Fibroblast of villous mesenchyme (primary cell): ENCODE measurements at places on chromosomes 1 and 21.

DNA sequence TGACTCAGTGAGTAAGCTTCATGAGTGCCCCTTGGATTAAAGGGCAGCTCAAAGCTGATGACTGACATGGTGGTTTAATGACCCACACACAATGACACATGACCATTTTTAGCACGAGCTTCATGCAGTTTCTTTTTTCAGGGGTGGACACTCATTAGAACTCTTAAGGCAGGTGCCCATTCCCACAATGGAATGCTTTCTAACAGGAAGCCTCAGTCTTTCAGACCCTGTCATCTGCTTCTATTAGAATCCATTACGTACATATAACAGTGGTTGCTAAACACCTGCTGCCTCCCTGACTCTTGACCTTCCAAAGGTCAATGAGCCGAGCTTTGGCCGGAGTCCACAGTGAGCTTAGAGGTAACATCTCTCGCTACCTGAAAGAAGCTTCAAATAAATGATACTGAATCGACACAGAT is 27.4 kb downstream of the AKNAD1 start:
- peak; percentile 36 for DNase-seq

- DNase-seq: no peak
Measured at GRCh38 chr21:43858806-43859648, 6.0 kb upstream of the AGPAT3 start.

- no peak for DNase-seq
Measured at GRCh38 chr21:41834252-41834925, 44.8 kb downstream of the PRDM15 start.

GRCh38 chr21:35428489-35428888 is 379.4 kb upstream of the RUNX1 start:
- peak; percentile 33 for DNase-seq

DNA sequence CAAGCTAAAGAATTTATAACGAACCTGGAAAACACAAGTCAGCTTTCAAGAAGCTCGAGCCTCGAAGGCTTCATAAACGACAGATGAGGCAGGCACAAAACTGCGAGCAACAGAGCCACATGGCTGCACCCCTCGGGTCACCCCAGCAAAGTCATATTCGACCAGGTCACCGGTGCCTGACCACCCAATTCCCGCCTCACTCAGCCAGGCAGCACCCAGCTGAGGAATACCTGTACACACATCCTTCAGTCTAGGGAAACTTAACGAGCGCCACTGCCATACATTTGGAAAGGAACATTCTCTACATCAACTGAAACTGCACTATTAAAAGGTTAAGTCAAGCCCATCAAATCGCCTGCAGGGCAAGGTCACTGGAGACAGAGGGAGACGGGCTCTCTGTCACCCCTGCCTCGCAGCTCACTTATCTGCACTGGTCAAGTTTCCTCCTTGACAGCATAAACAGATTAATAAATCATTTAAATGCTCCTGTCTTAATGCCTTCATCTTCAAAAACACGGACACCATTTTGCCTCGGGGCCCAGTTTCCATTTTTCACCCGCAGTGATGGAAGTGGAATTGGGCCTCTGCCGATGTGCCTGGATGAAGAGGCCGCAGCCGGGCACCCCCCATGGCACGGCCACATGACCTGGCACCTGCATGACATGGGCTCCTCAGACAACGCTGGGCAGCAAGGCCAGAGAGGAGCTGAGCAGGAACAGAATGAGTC is 20.6 kb downstream of the NPHP4 start:
- DNase-seq: no peak

DNA sequence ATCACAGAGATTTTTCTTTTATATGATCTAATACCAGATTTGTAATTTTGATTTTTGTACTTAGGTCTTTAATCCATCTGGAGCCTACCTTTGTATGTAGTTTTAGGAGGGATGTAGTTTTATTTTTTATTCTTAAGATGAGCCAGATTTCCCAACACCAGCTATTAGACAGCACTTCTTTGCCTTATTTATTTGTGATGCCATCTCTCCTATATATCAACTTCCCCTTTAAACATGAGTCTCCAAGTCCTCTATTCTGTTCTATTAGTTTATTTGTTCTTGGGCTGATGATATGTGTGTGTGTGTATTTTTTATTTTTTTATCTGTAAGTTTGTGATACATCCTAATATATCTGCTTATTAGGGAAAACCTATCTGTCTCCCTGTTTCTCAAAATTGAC is 94.2 kb downstream of the PHTF1 start:
- no peak for DNase-seq

DNA sequence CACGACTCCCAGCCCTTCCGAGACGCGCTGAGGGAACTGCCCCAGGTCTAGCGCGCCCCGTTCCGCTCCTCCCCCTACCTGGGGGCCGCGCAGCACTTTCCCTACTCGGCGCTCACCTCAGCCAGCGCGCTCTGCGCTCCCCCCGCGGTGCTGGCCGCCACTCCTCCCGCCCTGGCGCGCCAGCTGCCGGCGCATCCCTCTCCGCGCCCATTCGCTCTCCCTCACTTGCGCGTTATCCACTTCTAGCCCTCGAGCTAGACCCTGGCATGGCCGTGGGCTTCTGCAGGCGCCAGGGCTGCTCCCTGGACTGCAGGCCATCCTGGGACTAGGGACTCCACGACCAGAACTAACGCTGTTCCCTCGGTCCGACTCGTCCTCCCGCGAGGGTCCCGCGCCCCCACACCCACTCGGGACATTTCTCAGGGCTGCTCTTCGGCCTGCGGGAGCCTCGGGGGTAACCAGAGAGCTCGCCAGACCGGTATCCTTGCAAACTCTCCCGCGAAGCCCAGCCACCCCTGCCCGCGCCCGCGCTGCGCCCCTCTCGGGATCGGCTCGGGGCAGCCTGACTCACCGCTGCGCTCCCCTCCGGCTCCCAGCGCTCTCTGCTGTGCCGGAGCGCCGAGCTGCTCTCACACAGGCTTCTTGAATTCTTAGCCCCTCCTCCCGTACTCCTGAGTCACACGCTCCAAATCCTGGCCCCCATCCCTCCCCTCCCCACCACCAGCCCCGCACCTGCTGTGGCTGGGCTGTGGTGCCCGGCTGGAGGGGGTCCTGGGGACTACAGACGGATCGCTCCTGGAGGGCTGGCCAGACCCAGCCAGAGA is at the start of gene NGF:
Gene NGF (minus strand): TSS at position 617 of the 824 bp plus-strand sequence. CDS start 51,454 bp downstream, outside the sequence.
- no peak for DNase-seq

DNA sequence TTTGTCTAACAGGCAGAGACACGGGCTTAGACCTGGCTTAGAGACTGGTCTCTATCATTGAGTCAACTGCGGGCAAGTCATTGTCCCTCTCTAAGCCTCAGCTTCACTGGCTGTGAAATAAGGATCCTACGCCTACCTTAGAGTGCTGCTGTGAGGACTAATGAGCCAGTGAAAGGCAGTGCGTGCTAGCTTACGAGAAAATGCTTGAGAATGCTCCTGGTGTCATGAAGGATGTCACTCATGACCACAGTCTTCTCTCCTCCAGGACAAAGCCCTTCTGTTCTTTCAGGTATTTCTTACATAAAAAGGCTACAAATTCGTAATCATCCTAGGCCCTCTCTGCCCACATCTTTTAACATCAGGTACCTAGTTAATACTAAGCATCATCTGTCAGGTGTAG is 16.5 kb upstream of the A3GALT2 start:
- no peak for DNase-seq

- DNase-seq: peak; percentile 33
Measured at GRCh38 chr1:39061951-39062350, 35.8 kb downstream of the NDUFS5 start.

DNA sequence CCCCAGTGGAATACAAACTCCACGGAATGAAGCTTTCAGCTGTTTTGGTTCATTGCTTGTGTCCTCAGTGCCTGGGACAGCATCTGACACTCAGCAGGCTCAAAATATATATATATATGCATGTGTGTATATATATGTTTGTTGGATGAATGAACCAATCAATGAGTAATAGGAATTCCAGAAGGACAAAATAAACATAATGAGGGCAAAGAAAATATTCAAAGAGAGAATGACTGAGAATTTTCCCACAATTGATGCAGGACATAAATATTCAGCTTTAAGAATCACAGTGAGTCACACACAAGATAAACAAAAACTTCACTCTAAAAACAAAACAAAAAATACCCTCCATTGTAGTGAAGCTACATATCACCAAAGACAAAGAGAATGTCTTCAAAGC is 64.0 kb downstream of the CHD5 start:
- DNase-seq: peak; percentile 28

DNA sequence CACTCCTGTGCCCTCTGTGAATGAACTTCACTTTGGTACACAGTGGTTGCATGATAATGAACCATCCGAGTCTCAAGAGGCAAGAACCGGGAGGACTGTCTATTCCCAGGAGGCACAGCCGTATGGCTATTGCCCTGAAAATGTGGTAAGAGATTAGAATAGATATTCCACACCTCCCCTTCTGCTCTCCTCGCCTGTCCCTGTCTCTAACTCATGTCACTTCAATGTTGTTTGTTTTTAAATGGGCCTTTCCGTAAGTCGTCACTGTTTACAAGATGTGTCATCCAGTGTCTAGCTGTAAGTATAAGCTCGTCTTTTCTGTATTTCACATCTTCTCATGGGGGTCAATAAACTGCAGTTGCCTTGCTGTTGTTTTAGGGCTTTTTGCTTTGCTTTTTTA is 122.2 kb downstream of the PATJ start:
- DNase-seq: no peak

DNA sequence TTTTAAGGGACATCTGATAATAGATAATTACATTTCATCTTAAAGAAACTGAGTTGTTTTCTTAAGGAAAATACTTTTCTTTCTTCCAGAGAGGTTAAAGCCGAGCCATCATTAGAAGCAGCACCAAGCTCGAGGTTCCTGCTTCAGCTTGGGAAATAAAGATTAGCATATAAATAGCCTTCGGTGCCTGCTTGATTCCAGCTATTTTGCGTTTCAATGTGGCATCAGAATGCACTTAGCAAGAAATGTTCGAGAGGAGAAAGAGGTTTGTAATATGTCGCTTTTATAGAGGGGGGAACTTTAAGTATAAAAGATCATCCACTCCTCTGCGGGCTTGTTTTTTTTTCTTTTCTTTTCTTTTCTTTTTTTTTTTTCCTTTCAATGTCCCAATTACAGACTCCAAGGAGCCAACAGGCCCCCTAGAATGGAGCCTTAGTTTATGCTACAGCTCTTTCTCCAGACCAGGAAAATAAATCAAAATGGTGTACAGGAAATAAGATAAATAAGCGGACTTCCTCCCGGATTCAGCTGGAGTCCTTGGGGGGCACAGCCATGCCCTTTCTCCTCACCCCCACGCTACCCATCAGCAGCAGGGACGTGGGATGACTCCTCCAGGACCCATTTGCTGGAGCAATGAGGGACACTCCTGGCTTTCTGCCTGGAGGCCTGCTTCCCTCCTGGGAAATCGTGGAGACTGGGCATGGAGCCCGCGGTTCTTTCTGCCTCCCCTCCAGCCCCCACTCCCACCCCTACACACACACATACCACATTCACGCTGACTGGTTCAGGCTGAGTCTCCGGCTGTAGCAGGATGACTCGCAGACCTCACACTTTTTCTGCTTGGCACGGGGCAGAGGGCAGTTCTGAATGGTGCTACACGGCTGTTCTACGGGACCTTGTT is 131.6 kb downstream of the RRAGC start:
- DNase-seq: peak; percentile 83

GRCh38 chr1:82116105-82116504 is 315.4 kb downstream of the ADGRL2 start:
- DNase-seq: no peak

GRCh38 chr1:83516369-83516768 is 482.6 kb downstream of the TTLL7 start:
- DNase-seq: peak; percentile 18

DNA sequence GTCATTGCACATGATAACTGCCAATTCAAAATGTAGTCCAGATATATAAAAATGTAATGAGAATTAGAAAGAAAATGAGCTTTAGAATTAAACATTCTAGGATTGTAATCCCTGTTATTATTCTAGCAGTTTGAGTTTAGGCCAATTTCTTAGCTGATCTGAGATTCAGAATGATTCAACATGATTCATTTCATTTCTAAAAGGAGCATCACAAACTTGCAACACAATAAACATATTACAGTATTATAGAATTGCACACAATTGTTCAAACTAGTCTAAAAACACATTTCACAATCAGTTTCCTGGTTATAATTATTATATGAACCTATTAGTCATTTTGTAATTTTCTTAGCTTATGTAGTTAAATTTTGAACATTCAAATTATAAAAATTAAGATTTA is 43.3 kb upstream of the TSHB start:
- DNase-seq: no peak

GRCh38 chr1:224168859-224169380 is 14.1 kb upstream of the DEGS1 start:
- DNase-seq: peak; percentile 54

GRCh38 chr1:153679337-153680119 is 1.0 kb downstream of the NPR1 start:
- no peak for DNase-seq

DNA sequence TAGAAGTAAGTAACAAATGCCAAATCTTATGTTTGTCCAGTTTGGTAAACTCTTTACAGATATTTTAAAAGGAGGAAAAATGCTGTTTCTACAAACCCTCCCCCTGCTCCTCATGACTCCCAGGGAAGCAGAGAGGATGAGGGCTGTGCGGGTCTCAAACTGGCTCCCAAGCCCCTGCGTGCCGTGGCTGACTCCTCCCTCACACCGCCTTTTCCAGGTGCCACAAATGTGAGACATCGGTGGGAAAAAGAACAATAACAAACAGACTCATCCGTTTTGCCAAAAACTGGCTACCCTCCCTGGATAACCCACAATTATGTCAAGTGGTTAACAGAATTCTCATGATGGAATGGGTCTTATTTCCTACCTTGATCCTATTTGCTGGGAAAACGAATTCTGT is 594.6 kb downstream of the PTPRU start:
- no peak for DNase-seq

DNA sequence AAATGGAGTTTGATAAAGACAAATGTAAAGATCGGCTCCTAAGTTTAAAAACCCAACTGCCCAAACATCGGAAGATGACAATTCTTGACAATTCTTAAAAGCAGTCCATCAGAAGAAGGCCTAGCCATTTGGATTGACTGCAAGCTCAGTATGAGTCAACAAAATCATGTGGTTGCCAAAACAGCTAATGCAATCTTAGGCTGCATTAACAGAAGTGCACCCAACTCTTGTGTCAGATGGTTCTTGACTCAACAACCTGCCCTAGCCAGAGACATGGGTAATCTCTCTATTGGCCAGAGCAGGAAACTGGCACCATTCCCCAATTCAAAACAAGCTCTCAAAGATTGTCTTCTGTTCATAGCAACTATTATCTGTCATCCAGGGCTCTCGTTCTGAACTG is 9.9 kb upstream of the NCF2 start:
- peak; percentile 57 for DNase-seq
